ENCODE measurements at places on chromosomes 7 and 10.

GRCh38 chr7:42690794-42691639 is 220.9 kb downstream of the C7orf25 start:
- no peak for DNase-seq

DNA sequence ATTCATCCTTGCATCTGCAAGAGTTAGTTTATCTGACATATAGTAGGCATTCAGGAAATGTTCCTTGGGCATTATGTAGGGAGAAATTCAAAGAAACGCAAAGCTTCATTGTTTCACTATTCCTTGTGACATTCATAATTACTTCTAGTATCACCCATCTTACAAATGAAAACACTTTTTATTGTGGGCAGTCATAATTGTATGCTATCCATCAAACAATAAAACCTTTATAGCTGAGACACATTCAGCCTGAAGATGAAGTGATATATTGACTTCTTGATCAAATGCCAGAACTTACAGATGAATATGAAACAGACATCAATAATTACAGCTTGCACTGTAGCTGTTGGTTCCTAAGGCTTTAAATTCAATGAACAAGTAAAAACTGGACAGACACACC is 36.4 kb downstream of the FAM204A start:
- no peak for DNase-seq

GRCh38 chr10:18333621-18334020 is 193.4 kb downstream of the CACNB2 start:
- no peak for DNase-seq

DNA sequence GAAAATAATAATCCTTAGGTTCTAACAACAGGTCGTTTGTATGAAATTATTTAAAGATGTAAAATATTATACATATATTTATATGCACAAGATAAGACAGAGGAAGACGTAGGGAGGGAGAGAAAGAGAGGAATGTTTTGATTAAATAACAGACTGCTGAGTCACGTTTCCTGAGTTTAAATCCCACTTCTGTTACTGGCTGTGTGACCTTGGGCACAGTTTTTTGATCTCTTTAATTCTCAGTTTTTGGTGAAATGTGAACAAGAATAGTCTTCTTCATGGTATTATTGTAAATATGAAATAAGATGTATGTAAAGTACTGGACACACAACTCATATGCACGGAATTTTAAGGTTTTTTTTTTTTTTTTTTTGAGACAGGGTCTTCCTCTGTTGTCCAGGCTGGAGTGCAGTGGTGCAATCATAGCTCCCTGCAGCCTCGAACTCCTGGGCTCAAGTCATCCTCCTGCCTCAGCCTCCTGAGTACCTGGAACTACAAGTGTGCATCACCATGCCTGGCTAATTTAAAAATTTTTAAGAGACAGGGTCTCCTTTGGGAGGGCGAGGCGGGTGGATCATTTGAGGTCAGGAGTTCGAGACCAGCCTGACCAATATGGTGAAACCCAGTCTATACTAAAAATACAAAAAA is 42.6 kb downstream of the BAMBI start:
- no peak for DNase-seq

GRCh38 chr10:84156768-84157167 is 16.8 kb upstream of the GPR15LG start:
- no peak for DNase-seq

DNA sequence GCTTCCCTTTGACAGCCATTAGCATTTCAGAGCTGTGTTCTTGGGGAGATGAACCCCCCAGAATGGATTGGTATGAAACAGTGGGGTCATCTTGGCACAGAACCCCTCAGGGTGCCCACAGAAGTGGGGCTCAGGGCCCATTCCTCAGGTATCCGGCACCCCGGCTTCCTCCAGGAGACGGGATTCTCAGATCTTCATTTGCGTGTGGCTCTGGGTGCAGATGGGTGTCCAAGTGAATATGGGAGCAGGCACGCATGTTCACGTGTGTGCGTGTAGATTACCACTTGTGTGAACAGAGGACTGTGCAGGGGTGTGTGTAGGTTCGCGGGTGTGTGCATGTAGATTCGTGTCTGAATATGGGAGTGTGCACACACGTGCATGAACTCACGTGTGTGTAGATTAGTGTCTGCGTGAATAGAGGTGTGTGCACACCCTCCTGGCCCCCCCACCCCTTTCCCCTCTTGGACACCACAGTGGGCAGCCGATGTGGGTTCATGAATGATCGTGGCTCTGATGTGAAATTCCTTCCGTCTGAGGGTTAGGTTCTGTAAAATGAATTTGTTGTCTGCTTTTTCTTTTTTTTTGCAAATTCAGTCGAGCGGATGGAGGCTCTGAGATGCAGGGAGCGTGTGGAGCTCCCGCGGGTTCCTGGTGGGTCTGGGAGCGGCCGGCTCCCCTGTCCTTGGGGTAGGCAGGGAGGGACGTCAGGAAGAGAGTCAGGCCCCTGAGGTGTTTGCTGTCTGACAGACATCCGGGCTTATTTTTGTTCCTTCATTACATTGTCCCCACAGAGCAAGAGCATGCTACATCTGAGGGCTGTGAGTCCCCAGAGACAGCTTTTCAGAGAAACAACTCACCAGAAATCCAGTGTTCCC is 7.4 kb downstream of the ELFN1 start:
- DNase-seq = peak; percentile 16

- no peak for DNase-seq
These were observed 14.9 kb upstream of the MRPS24 start for GRCh38 chr7:43884209-43884608.

DNA sequence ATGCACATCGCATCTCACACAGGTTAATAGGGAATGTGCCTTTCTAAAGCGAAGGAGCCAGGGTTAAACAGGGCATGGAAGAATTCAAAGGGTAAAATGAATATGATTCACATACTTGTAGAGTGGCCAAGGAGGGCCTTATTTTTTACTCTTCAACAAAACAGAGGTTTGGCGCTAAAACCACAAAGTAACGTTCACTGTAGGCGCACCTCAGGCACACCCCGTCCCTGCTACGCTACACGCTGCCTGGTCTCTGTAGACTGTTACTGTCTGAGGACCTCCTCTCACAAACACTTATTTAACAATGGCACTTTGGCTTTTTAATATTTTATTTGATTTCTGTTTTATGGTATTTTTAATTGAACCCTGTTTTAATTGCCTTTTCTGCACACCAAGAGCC is 462.1 kb upstream of the GALNT17 start:
- no peak for DNase-seq
